ENCODE measurements at places on chromosomes 2 and 18. TPM values are rescaled to one million over a fixed set of nuclear protein-coding genes. Genes with fewer than 3 reads are reported as not detected.

DNA sequence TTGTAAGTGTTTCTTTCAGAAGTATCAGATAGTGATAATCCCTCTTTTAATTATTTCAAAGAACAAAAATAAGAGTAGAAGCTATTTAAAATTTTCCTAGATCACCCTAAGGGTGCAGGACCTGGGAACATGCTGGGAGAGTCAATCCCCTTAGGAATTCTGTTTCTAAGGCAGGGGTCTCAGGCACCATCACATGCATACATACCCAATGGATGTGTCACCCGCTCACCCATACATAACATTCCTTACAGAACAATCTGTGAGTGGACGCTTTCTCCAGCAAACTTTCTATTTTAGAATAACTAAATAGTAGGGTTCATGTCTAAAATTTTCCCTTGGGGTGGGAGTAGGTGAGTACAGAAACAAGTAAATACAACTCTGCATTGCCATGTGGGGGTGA is 8.4 kb downstream of the DSEL start:
- no peak for DNase-seq

DNA sequence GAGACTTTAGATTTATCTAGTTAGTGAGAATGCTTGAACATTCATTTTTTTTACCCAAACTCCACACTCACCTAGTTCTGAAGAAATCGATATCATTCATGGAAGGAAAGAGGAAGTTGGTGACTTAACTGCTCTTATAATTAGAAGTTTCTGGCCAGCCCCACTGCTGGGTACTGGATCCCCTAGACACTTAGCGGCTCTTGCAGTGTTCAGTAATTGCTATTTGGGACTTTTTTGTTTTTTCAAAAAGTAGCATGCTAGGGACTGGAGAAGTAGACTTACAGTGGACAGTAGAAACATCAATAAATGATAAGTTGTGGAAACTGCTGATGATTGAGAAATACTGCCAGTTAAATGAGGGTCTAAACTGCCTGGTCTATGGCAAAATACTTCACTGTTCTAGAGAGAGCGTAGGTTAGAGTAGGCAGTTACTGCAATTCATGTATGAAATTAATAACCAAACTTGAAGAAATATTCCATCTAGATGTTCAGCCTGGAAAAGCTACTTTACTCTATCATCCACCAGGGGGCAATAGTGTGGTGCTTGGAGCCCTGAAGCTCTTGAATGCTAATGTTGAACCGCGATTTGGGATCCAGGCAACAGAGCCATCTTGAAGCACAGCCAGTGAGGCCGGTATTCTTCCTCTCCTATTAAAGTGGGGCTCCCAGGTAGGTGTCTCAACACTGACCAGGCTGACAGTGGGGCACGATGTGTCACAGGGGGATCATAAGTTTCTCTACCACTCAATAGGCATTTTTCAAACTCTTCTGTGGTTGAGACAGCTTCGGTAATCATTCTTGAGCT is 146.1 kb upstream of the SESTD1 start:
- DNase-seq = no peak

DNA sequence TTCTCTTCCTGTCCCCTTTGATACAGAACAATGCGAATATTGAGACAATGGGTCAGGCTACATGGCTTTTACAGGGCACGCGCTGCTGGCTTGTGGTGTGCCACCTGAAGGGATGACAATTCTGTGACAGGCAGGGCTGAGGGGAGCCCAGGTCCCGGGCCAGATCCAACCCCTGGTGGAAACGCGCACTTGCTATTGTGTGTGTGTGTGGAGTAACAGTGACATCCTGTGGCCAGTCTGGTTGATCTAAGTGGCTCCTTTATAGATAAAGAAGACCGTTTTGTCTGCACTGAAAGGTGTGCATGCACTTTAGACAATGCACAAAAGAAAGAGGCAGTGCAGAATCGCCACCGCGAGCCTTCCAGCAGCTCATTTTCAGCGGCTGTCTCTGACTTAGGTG is 273.6 kb downstream of the HRH4 start:
- DNase-seq = no peak

DNA sequence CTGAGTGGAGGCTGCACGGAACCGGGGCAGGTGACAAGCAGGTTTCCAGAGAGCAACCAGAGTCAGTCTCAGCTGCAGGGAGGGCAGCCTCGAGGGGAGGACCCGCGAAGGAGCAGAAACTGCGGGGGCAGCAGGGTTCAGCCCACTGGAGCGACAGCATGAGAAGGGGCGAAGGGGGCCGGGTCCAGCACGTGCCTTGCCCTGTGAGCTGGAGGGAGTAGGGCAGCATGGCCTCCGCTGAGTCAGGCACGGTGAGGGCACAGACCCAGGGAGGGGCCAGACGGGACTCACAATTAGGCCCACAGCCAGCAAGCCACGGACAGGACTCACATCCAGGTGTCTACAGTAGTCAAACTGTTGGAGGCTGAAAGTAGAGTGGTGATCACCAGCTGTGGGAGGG is 22.7 kb upstream of the ATP9B start:
- no peak for DNase-seq

- DNase-seq = peak; percentile 92
Observed at GRCh38 chr2:98465456-98466226, 21.0 kb downstream of the INPP4A start.

LYPD6B gene
- 2.9 TPM for total RNA-seq

Data from spleen (tissue), 13 donors.